Right kidney (tissue), 9 donors: ENCODE measurements at places on chromosomes 12 and 14.

- peak; percentile 63 for DNase-seq
Measured at GRCh38 chr12:122064780-122065588, 13.6 kb upstream of the MLXIP start.

GRCh38 chr12:96810477-96810876 lies 96.6 kb upstream of the NEDD1 start:
- DNase-seq: no peak

- DNase-seq: no peak
Measured at GRCh38 chr12:116975779-116976393, 65.1 kb downstream of the FBXW8 start.

DNA sequence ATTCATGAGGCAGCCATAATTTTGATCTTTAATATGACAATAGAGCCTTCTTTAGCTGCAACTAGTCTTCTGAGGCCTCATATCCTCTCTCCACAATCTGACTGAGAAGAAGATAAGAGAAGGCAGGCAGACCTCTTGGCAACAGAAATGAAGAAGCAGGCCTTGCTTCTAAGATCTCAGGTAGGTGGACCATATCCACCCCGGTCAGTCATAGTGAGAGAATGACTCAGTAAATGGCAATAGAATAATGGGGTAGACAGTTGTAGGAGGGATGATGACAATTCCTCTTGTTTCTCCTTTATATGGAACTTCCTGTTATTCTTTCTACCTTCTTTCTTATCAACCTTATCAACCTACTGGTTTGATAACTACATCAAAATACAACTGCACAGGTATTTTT lies 246.7 kb upstream of the G2E3 start:
- DNase-seq: no peak

- DNase-seq: no peak
Measured at GRCh38 chr12:32828552-32828951, 68.0 kb downstream of the PKP2 start.

- peak; percentile 81 for DNase-seq
Measured at GRCh38 chr14:60721326-60722106, 2.6 kb downstream of the SIX4 start.
